Renal pelvis (tissue), 12 donors: ENCODE measurements at places on chromosomes 6 and 20. TPM values are rescaled to one million over a fixed set of nuclear protein-coding genes. Genes with fewer than 3 reads are reported as not detected.

WFDC10B gene
- polyA plus RNA-seq = not detected

BPIFB2 gene
- not detected for polyA plus RNA-seq

TGM2 gene
- 39.1 TPM for polyA plus RNA-seq

SNAP25 gene
- 6.6 TPM for polyA plus RNA-seq
